ENCODE measurements at places on chromosomes 2 and 18.

- no peak for DNase-seq
Measured at GRCh38 chr2:14828968-14829367, 196.5 kb downstream of the LRATD1 start.

DNA sequence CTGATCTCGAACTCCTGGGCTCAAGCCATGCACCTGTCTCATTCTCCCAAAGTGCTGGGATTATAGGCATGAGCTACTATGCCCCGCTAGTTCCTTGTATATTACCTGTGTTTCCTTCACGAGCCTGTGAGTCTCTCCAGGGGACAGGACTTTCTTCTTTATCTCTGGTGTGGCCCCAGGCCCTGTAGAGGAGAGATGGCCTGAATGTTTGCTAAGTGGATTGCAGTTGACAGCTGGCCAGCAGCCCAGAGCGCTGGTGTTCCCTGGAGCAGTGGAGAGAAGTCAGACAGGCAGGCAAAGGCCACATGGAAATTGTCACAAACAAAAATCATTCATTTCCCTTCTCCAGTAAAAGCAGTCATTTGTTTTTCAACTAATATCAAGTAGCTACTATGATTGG is 17.9 kb downstream of the LPIN1 start:
- DNase-seq, result no peak

DNA sequence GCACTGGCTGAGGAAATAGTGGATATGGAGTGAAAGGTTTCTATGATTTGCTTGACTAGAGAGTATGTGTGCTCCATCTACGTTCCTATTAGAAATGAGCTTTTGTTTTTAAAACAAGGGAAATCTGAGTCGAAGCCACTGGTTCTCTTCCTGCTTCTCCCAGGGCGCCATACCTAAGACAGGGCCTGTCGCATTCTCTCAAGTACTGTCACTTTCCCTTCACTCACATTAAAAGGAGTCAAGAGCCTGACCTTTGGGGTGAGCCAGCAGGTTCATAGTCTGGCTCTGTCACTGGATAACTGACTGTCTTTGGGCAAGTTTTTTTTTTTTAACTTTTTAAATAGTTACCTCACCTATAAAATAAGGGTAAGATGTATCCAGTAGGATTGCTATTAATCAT is 121.0 kb downstream of the MAP3K20 start:
- no peak for DNase-seq

DNA sequence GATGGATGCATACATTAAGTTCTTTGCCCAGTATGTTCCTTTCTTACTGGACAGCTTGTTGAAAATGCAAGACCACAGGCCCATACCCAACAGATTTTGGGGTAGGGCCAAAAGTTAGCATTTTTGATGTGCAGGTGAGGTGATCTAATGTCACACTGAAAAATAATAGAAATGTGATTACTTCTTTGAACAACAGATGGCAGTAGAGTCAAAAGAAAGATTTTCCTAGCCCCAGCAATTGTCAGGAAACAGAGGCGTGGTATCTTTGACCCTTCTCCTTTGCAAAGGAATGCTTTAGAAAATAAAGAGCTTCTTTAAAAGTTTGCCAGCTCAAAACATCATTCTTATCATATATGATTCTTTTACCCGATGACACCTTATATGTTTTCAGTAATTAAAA is 343.6 kb upstream of the SYT4 start:
- DNase-seq, result no peak

DNA sequence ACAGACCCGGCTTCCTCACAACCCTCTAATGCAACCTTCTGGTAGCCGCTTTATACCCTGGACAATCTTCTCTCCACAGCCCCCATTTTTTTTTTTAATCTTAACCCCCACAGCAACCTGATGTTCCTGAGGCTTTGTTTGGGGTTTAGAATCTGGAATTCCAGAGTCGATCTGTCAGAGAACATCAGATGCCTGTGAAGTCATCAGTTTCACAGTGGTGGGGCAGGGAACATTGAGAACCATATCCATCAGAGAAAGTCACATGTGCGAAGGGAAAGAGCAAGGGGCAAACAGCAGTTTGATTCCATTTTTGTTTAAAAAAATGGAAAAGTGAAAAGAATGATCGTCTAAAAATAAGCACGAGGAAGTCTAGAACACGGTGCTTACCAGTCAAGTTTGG is 20.6 kb downstream of the NPAS2 start:
- no peak for DNase-seq
